Activated CD8-positive, alpha-beta memory T cell treated with anti-CD3 and anti-CD28 coated beads for 48 hours (primary cell): ENCODE measurements at places on chromosomes 3 and 15.

GRCh38 chr3:146131616-146132410 lies 29.2 kb downstream of the PLOD2 start:
- no peak for DNase-seq

GRCh38 chr3:179546814-179547241 lies 15.9 kb upstream of the ACTL6A start:
- DNase-seq, result no peak

GRCh38 chr3:55097441-55097840 lies 169.6 kb upstream of the LRTM1 start:
- DNase-seq, result no peak

DNA sequence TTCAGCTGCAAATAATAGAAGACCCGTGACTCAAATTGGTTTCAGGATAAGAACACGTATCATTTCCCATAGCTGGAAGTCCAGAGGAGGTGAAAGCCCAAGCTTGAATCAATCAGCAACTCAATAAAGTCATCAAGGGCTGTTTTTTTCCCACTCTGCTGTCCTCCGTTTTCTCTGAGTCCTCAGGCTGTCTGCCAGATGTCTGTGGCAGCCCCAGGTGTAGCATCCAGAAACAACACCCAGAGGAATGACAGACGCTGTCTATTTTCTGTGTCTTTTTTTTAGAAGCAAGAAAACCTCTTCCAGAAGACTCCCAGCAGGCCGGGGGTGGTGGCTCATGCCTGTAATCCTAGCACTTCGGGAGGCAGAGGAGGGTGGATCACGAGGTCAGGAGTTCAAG lies 204.4 kb downstream of the FAM43A start:
- DNase-seq, result no peak

GRCh38 chr3:127106053-127106452 lies 86.9 kb upstream of the PRR23E start:
- no peak for DNase-seq

DNA sequence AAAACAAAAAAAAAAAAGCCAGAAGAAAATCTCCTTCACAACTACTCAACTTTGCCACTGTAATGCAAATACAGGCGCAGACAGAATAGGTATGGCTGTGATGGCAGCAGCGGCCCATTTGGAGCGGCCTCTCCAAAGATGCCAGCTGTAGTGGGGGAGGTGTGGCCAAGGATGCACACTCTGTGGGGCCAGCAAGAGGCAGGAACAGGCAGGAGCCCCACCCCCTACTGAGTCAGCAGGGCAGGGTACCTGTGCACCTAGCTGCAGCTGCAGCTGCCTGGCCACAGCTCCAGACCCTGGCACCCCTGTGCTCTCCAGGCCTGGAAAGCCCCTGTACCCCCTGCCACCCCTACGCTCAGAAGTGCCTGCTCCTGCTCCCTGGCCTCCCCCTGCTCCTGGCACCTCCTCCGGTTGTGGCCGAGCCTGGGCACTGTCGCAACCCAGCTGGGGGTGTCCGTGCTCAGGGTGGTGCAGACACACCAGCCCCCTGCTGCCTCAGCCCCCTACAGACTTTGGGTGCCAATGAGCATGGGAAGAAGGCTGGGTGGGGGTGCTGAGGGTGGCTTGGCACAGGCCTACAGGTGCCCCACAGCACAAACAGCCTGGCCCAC lies 312.7 kb downstream of the ULK4 start:
- no peak for DNase-seq

GRCh38 chr3:113834983-113835382 lies 3.6 kb upstream of the GRAMD1C start:
- DNase-seq, result no peak

GRCh38 chr3:188486952-188487351 lies 333.0 kb downstream of the LPP start:
- no peak for DNase-seq

GRCh38 chr15:86611417-86612040 lies 531.9 kb downstream of the AGBL1 start:
- DNase-seq, result no peak

GRCh38 chr15:81296673-81297072 lies 27.3 kb downstream of the STARD5 start:
- DNase-seq, result no peak

GRCh38 chr3:47427866-47428265 lies 47.0 kb downstream of the PTPN23 start:
- DNase-seq, result no peak

DNA sequence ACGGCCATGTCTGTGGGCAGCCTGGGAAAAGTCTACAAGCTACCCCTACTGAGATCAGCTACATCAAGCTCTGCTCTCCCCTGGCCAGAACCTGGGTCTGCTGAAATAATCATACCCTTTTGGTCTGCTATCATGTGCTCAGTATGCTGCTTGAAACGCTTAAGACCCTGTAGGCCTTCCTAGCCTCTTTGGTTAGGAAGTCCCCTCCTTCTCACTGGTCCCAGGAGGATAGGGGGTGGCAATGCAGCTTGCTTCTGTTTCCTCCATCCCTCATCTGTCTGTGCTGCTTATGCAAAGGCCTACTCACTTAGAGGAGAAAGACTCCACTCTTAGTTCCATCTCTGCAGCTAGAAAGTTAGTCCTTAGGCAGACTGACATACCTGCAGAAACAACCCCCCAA lies 118.2 kb upstream of the RASGRP1 start:
- DNase-seq, result no peak

DNA sequence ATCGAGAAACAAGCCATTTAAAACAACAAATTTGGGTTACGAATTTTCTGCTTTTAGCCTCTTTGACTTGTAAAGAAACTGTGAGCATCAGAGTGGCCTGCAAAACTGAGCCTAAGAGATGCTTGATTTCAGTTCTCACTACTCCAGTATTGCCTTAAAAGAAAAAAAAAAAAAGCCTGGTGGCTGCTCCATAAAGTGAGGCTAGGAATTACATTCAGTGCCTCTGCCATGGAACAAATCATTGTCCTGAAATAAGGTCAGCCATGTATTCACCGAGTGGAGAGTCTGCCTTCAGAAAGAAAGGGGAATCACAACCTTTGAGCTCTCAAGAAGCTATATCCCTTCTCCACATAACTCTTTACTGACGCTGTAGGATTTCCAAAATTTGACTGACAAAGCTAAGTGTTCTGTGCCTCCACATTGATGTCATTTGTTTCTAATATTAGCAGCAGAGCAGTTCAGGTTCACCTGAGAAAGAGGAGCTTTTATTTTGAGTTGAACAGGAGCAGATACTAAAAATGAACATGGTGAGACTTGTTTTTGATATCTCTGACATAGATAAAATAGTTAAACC lies 137.3 kb downstream of the SSR3 start:
- DNase-seq, result no peak
